ENCODE measurements at places on chromosomes 13 and 19.
A peak's percentile ranks its signal among the peaks of the same experiment; 100 is the strongest.

GRCh38 chr19:16324384-16325160, at the start of gene KLF2:
Gene KLF2 (plus strand): TSS chr19:16324826. CDS start chr19:16324924, 98 bp downstream.
- H3K4me1 ChIP-seq: peaks cover 12% of the 10 kb centered on the region
- H3K27ac ChIP-seq: peak within 1 kb of the TSS; percentile 91
- DNase-seq: peak; percentile 98
- H3K4me3 ChIP-seq: peak within 1 kb of the TSS; percentile 80

GRCh38 chr13:39665763-39666162, 10.3 kb downstream of the COG6 start:
- no peak overlapping the region for H3K4me3 ChIP-seq
- H3K36me3 ChIP-seq: no peaks in the 10 kb centered on the region
- H3K27ac ChIP-seq: no peak overlapping the region
- DNase-seq: no peak

DNA sequence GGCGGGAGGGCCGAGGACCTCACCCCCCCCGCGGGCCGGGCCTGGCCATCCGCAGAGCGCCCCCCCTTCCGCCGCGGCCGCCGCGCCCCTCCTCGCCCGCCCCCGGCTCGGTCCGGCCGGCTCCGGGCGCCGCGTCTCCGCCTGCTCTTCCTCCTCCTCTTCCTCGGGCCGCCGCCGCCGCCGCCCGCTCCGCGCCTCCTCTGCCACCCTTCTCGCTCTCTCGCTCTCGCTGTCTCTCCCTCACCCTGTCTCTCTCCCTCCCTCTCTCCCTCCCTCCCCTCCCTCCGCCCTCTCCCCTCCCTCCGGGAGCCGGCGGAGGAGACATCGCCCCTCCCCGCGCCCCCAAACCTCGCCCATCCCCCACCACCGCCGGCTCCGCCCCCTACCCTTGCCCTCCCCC, at the start of gene SHANK1:
Gene SHANK1, minus strand, starts transcription at position 237 of the 400 bp plus-strand sequence. CDS start 2,883 bp downstream, outside the sequence.
- H3K36me3 ChIP-seq: no peaks in the 10 kb centered on the region
- no peaks in the 10 kb centered on the region for H3K4me1 ChIP-seq
- peaks cover 17% of the 10 kb centered on the region for H3K27me3 ChIP-seq
- no peak for DNase-seq
- H3K4me3 ChIP-seq: peak within 1 kb of the TSS; percentile 32
- no peak within 1 kb of the TSS for H3K27ac ChIP-seq

DNA sequence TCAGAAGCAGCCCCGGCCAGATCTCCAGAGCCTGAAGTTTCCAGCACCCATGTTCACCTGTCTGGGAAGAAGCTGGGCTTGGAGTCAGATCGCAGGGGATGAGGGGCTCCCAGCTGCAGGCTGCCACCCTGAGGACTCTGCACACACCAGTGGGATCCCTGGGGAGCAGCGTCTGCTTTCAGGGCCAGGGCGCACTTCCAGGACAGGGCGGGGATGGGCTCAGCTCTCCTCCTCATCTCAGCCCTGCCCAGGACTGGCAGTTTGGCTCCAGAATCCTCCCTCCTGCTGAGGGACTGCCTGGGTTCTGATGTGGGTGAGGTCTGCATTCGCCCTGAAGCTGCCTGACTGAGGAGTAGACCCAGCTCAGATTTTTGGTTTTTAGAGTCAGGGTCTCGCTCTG, 3.5 kb downstream of the SLC7A9 start:
- no peaks in the 10 kb centered on the region for H3K4me1 ChIP-seq
- H3K4me3 ChIP-seq: no peak overlapping the region
- DNase-seq: no peak
- H3K36me3 ChIP-seq: no peaks in the 10 kb centered on the region
- H3K27ac ChIP-seq: no peak overlapping the region

DNA sequence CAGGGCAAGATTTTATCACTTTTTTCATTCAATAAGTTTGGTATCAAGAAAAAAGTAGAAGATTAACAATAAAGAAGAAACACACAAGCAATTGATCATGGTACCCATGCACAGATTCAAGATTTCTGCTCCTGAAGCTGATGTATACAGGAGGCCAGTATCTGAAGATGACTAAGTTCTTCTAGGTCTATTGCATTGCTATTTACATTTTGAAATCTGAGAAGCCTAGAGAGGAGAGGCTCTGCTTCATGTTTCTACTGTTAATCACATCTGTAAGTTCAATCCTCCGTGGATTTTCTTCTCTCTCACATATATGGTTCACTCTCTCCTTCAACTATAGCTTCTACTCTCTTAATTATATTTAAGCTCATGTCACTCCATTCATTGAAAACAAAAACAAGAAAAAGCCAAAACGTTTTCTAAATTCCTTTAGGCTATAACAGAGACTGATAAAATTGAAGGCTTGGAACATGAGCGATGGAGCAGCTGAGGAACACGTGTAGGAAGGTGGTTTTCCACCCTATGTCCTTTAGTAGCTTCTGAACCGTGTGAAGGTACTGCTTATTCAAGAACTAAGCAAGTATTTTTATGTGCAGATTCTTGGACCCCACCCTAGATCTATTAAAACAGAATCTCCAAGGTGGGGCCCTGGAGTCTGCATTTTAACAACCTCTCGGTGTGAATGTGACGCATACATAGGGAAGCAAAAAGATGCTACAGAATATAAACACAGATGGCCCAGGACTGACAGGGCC, 198.2 kb downstream of the EFNB2 start:
- no peaks in the 10 kb centered on the region for H3K4me1 ChIP-seq
- H3K36me3 ChIP-seq: no peaks in the 10 kb centered on the region
- peaks cover 1% of the 10 kb centered on the region for H3K27me3 ChIP-seq
- no peak overlapping the region for H3K27ac ChIP-seq
- no peak for DNase-seq

DNA sequence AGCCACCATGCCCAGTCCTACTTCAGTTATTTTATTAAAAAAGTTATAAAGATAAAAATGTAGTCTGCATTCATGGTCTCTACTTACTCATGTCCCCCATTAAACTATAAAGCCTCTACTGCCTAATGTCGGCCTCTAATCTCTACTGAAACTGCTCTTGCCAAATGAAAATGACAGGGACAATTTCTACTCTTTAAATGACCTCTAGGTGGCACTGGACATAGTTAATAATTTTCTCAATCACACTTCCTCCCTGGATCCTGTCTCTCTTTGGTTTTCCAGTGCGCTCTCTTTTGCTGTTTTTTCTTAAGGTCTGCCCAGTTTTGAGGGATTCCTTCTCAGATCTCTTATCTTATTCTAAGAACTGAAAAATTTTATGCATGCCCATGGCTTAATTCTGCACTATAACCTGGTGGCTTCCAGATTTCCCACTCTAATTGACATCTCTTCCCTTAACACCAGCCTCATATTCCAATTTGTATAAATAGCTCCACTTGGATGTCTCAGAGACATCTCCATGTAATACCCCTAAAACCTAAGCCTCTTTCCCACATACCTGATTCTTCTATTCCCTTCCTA, 54.3 kb downstream of the MTMR6 start:
- no peaks in the 10 kb centered on the region for H3K4me1 ChIP-seq
- no peak overlapping the region for H3K4me3 ChIP-seq
- H3K27ac ChIP-seq: no peak overlapping the region
- H3K27me3 ChIP-seq: no peaks in the 10 kb centered on the region
- no peaks in the 10 kb centered on the region for H3K36me3 ChIP-seq

DNA sequence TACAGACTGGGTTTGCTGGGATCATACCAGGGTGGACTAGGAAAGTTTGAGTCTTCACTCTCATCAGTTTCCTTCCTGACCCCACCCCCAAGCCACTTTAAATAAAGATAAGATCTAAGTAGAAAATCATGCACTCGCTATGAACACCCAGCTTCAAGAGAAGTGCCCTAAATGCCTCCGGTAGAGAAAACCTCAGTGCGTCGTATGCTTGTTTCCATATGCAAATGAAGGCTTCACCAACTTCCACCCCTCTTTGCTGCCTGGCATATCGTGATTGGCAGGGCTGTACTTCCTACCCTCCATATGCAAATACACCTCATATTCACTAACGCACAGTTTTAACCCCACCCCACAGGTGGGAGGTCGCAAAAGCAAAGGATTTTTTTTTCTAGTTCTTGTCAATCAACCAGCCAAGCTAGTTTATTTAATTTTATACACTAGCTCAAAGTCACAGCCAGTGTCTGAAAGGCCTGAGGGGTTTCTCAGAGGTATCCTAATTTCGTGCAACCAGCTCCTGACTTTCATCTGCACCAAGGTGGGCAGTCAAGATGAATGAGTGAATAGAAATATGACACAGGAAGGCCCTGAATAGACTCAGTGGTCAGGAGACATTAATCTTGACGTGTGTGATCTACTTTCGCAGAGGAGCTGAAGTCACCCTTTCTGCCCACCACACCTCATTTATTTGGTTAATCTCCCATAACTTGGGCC, 121.1 kb upstream of the TSHZ3 start:
- no peak overlapping the region for H3K27ac ChIP-seq
- H3K36me3 ChIP-seq: no peaks in the 10 kb centered on the region
- H3K4me1 ChIP-seq: no peaks in the 10 kb centered on the region
- H3K4me3 ChIP-seq: no peak overlapping the region

DNA sequence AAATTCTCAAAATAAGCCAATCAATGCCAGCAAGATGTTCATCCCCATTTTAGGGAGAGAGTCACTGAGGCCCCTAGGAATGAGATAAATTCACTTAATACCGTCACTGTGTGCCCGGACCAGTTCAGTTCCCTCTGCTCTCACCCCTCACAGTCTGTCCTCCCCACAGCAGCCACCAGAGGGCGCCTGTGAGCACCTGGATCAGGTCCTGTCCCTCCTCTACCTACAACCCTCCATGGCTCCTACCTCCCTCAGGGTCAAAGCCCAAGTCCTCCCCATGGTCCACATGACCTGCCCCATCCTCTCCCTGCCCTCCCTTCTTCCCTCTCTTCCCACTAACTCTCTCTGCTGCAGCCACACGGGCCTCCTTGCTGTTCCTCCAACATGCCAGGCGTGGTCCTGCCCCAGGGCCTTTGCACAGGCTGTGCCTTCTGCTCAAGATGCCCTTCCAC, 42.0 kb upstream of the NFIC start:
- H3K4me1 ChIP-seq: peaks cover 6% of the 10 kb centered on the region
- no peak overlapping the region for H3K4me3 ChIP-seq
- peaks cover 17% of the 10 kb centered on the region for H3K27me3 ChIP-seq
- no peaks in the 10 kb centered on the region for H3K36me3 ChIP-seq
- no peak overlapping the region for H3K27ac ChIP-seq
- peak; percentile 63 for DNase-seq

DNA sequence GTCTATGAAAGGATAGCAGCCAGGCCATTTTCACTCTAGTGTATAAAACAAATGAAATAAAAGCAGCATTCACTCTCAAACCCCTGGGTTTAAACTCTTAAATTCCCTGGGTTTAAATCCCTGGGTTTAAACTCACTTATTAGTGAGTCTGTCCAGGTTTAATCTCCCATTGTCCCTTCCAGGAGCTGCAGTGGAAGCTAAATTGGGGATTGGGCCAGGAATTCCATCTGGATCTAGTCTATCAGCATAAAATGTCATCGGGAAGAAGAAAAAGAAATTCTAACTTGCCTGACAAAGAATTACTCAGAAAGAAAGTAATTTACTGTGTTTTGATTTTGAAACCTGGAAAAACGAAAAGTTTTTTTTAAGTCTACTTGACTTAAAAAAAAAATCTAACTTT, 54.8 kb downstream of the FRY start:
- no peaks in the 10 kb centered on the region for H3K27me3 ChIP-seq
- peaks cover 37% of the 10 kb centered on the region for H3K4me1 ChIP-seq
- H3K27ac ChIP-seq: peak overlapping the region; percentile 11
- no peak for DNase-seq
- peaks cover 2% of the 10 kb centered on the region for H3K36me3 ChIP-seq

- H3K36me3 ChIP-seq: no peaks in the 10 kb centered on the region
- no peaks in the 10 kb centered on the region for H3K4me1 ChIP-seq
- no peak for DNase-seq
- no peaks in the 10 kb centered on the region for H3K27me3 ChIP-seq
- no peak overlapping the region for H3K4me3 ChIP-seq
- no peak overlapping the region for H3K27ac ChIP-seq
These were observed 376.7 kb downstream of the OXGR1 start for GRCh38 chr13:96617528-96617927.

DNA sequence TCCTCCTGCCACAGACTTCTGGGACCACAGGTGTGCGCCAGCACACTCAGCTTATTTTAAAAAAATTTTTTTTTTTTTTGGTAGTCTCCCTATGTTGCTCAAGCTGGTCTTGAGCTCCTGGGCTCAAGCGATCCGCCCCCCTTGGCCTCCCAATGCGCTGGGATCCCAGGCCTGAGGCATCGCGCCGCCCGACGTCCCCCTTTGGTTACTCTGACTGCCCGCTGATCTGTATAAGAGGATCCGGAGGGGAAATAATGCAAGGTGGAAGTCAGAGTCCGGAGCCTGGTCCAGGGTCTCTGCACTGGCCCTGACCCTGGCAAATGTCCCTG, 486 bp upstream of the ZNF805 start:
- peaks cover 20% of the 10 kb centered on the region for H3K4me1 ChIP-seq
- no peaks in the 10 kb centered on the region for H3K27me3 ChIP-seq
- no peak for DNase-seq
- H3K36me3 ChIP-seq: peaks cover 30% of the 10 kb centered on the region

DNA sequence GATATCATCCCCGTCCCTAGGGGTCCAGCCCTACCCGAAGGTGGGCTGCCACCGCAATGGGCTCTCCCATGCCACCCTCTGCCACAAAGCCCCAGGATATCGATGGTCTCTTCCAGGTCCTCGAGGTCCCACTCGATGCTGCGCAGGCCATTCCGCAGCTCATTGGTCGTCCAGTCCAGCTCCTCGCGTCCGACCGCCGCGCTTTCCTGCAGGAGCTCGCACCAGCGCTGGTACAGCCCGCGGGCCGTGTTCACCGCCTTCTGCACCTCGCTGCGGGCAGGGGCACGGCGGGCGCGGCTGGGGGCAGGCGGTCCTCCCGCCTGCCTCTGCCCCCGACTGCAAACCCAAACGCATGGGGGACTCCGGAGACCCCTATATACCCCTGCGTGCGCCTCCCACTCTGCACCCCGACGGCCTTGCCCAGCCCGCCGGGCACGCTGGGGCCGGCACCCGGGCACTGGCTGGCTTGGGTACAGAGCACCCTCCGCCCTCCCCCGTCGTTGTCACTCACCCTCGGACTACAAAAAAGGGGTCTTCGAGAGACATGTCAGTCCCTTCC, 468 bp downstream of the STX10 start:
- peak overlapping the region; percentile 96 for H3K27ac ChIP-seq
- peak overlapping the region; percentile 93 for H3K4me3 ChIP-seq
- no peaks in the 10 kb centered on the region for H3K27me3 ChIP-seq
- H3K4me1 ChIP-seq: peaks cover 17% of the 10 kb centered on the region
- DNase-seq: peak; percentile 62

DNA sequence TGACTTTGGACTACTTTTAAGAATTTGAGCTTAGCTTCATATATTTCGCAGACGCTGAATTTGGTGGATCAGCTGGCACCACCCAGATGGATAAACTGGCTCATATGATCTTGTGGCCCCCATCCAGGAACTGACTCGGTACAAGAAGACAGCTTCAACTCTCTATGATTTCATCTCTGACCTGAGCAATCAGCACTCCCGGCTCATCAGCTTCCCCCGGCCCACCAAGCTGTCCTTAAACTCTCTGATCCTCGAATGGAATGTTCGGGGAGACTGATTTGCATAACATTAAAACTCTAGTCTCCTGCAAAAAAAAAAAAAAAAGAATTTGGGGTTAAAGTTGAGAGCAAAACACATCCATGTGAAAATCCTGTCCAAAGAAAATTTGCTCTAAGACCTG, 71.4 kb upstream of the IRS2 start:
- no peak for DNase-seq
- H3K27me3 ChIP-seq: no peaks in the 10 kb centered on the region
- H3K4me3 ChIP-seq: no peak overlapping the region
- no peaks in the 10 kb centered on the region for H3K36me3 ChIP-seq
- no peak overlapping the region for H3K27ac ChIP-seq
